ENCODE measurements at places on chromosomes 12 and 14. TPM values are rescaled to one million over a fixed set of nuclear protein-coding genes. Genes with fewer than 3 reads are reported as not detected.
A peak's percentile ranks its signal among the peaks of the same experiment; 100 is the strongest.

- DNase-seq: no peak
Measured at GRCh38 chr14:31190717-31191263, 16.8 kb downstream of the HECTD1 start.

DNA sequence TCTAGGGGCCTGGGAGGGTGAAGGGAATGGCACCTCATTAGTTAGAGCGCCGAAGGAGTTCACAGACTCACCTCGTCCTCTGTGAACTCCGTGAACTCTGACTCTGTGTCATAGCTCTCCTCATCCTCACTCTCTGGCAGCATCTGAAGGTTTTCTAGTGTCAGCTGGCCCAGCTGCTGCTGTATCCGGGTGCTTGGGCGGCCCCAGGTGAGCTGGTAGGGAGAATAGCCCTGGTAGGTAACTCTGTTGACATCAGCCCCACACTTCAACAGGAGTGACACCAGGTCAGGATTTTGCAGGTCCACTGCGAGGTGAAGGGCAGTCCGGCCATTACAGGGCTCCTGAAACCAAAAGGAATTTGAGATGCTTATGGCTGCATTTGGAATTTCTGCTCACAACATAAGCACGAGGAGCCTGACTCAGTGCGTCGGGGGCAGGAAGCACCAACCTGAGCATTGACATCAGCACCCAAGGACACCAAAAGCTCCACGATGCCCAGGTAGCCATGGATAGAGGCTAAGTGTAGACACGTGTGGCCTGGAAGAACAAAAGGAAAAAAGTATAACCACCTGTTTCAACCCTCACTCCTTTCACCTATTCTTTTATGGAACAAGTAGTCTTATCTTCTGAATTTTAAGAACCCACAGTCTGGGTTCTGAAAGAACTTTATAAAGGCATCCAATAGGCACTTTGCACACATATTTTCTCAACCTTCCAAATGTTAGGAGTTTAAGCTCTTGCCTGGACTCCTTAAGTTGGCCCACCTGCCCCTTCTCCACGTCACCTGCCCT, 2.0 kb downstream of the NFKBIA start:
- no peak for DNase-seq

DNA sequence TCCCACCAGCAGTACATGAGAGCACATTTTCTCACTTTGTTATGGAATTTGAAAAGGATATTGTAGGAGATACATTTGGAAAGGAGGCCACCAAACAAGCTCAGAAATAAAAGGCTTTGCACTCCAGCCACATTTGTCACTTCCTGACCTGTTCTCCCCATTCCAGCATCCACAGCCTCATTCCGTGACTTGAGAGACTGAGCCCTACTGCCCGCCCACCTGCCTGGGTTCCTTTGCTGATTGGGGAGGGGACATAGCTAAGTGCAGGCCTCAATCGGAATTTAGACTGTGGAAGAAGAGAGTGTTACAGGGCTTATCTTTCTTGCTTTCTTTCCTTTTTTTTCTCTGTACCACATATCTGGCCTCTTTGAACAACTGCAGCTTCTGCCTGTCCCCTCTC, 735.4 kb upstream of the TMEM132C start:
- DNase-seq: no peak

DNA sequence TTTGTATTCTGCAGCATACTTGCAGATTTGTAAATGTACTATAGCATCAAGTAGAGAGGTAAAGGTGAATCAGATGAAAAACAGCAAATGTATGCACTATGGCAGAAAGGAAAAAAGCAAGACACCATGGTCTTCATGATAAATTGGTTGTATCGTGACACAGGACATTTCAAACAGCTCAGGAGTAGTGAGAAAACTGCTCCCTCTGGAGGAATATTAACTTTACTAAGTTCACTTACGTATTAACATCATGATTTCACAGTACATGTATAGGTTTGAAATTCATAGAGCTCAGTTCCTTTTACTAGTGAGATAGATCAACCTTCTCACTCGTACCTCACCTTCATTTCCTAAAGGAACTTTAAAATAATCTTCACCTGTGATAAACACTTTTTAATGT, 6.5 kb downstream of the MBIP start:
- no peak for DNase-seq

DNA sequence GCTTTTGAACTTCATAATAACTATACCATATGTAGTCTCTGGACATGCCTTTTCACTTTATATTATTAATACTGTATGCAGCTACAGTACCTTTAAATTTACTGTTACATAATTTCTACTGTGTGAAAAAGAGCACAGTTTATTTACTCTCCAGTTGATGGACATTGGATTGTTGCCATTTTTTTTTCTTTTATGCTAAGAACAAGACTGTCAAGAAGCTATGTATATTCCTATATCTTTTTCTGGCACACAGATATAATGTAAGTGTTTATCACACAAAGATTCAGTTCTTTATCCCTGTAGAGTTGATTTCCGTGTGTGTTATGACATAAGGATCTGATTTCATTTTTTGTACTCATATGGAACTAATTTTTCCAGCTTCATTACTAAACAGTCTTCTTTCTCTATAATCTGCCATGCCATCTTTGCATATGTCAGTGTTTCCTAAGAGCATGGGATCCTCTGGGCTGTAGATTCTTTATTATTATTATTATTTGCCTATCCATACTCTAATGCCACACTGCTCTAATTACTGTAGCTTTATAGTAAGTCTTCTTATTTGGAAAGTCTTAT, 593.0 kb upstream of the ATP2B1 start:
- DNase-seq: no peak

DNA sequence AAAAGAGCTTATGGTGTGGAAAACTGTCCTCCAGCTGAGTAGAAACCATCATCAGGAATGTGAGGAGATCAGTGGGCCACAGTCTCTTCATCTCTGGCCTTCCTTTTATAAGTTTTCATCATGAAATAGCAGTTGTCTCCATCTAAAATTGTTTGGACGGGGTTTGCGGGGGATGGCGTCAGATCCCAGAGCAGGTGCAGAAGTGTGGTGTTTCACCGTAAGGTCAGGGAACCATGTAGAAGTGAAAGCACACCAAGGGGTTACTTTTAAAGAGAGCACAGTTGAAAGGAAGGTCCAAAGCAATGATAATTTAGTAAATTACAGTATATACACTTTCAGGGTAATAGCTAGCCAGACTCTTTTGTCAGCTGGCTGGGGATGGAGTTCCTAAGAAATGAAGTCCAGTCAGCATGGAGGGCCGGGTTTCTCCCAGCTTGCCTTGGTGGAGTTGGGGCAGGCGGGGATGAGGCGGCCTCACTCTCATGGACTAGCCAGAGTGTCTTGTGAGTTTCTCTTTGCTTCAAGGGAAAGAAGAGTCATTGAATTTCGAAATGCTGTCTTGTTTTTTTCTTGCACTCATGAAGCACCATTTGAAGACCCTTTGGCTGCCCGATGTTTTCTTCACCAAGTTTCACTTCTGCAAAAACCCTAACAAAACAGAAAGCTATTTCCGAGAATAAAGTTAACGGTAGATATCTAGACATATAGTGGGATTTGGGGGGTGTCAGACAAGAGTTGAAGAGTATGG, 100.6 kb downstream of the ETV6 start:
- no peak for DNase-seq

- DNase-seq: peak; percentile 63
Measured at GRCh38 chr14:32710731-32711680, 227.7 kb upstream of the NPAS3 start.

Gene ENDOU
- total RNA-seq: not detected

- DNase-seq: peak; percentile 22
Measured at GRCh38 chr14:60722357-60723115, 1.6 kb downstream of the SIX4 start.

- no peak for DNase-seq
Measured at GRCh38 chr12:31207799-31208465, 118.0 kb downstream of the SINHCAF start.
